ENCODE measurements at places on chromosomes 7 and 10.

DNA sequence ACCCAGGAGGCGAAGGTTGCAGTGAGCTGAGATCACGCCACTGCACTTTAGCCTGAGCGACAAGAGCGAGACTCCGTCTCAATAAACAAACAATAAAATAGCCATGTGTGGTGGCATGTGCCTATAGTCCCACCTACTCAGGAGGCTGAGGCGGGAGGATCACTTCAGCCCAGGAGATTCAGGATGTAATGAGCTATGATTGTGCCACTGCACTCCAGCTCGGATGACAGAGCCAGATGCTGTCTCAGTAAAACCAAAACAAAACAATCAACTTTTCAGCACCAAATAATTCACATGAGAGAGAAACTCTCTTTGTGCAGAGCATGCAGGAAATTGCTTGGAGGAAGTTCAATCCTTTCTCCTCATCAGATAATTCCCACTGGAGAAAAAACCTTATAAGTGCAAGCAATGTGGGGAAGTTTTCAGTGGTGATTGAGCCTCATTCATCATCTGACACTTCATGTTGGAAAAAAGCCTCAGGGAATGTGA, 13.4 kb upstream of the FIS1 start:
- no peak for DNase-seq

GRCh38 chr10:120578890-120579289, 121.9 kb downstream of the PLPP4 start:
- no peak for DNase-seq

GRCh38 chr7:80302078-80302477, 167.4 kb downstream of the GNAI1 start:
- no peak for DNase-seq

- DNase-seq, result peak; percentile 79
Observed at GRCh38 chr10:71337219-71337701, 18.2 kb downstream of the SLC29A3 start.

DNA sequence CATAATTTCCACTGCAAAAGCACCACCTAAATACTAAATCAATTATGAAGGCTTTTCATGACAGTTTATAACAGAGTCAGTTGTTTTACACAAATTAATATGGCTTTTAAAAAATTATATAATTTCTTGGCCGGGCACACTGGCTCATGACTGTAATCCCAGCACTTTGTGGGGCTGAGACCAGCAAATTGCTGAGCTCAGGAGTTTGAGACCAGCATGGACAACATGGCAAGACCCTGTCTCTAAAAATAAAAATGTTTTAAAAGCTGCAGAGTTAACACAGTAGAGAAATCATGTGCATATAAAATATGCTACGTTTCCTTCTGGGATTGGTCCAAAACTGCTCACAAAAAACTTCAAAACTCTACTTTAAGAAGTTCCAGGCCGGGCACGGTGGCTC, 43.6 kb upstream of the EIF4H start:
- no peak for DNase-seq

DNA sequence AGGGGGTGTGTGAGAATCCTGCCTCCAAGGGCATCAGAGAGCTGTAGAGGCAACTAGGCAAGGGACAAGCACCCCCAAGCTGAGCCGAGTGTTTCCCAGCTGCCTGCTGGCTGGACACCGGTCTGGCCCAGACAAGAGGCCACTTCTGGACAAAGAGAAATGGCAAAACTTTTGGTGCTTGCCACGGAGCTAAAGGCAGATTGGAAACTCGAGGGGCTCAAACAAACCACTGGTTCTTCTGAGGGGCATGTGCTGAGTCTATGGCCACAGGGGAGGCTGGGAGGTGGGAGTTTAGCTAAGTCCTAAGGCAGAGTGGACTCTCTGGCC, 66.5 kb upstream of the INPP5A start:
- no peak for DNase-seq

DNA sequence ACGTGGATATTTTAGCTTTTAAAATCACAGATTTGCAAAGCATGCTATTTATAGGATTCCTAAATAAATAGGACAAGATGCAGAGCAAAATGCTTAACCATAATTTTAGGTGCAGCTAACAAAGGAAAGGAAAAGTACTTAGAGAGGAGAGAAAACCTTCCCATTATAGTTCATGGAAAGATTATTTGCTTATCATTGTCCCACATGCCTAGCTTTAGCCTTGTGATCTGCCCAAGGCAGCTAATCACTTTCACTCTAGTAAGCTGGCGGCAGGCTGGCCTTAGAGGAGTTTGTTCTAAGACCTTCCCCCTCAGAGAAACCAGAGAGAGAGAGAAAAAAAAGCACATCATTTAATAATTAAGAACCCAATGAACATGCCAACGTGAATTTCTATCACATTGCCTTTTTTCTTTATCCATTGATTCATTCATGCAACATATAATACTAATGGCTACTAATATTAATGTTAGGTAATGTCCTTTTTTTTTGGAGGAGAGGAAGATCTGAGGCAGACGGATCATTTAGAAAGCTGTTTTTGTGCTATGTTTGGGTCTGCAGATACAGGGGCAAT, 274.6 kb downstream of the ARL4A start:
- DNase-seq, result no peak

- DNase-seq, result peak; percentile 68
Observed at GRCh38 chr10:73886085-73886529, 11.8 kb upstream of the CAMK2G start.

- DNase-seq, result peak; percentile 21
Observed at GRCh38 chr10:6009150-6009549, 31.8 kb upstream of the IL15RA start.

DNA sequence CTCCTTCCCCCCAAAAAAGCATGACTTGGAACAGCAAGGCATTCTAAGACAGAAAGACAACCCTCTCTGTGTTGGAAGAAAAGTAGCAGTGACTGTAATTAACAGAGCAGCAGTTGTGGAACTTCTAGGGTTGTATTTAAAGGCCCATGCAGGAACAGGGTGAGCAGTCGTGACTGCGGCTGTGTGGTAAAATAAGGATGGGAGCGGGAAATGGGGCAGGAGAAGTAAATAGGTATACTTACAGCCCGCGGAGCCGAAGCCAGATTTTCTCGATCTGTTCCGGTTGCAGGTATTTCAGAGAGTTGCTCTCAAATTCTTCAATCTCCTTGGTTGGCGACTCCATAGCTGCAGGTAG, 179 bp downstream of the PDE1C start:
- no peak for DNase-seq

DNA sequence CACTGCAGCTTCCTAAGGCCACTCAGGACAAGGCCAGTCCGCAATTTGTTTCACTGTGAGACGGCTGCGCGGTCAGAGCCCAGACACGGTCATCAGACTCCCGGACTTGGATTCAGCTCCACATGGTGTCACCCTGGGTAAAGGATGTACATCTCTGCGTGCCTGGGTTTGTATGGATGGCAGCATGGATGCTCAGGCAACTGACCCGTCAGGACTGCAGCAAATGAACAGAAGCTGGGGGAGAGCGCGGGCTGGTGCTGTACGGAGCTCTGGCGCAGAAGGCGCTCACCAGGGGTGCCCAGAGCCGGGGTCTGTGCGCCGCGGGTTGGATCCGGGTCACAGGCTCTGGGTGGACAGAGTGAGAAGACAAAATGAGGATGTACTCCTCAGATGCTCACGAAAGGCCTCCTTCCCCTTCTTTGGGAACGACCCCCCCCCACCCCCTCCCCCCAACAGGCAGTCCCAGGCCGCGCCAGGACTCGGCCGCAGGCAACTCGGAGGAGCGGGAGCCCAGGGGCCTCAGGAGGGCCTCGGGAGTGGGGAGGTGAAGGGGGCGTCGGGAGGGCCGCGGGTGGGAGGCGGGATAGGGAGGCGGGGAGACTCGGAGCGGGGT, 92.4 kb downstream of the CXCL12 start:
- DNase-seq, result no peak

- DNase-seq, result no peak
Observed at GRCh38 chr10:17410907-17411306, 43.5 kb downstream of the ST8SIA6 start.

- no peak for DNase-seq
Observed at GRCh38 chr10:123141791-123142700, 5.9 kb upstream of the HMX2 start.

- DNase-seq, result no peak
Observed at GRCh38 chr7:90889644-90890043, 293.5 kb downstream of the CDK14 start.

- peak; percentile 25 for DNase-seq
Observed at GRCh38 chr7:139232377-139232717, 1.3 kb downstream of the UBN2 start.

DNA sequence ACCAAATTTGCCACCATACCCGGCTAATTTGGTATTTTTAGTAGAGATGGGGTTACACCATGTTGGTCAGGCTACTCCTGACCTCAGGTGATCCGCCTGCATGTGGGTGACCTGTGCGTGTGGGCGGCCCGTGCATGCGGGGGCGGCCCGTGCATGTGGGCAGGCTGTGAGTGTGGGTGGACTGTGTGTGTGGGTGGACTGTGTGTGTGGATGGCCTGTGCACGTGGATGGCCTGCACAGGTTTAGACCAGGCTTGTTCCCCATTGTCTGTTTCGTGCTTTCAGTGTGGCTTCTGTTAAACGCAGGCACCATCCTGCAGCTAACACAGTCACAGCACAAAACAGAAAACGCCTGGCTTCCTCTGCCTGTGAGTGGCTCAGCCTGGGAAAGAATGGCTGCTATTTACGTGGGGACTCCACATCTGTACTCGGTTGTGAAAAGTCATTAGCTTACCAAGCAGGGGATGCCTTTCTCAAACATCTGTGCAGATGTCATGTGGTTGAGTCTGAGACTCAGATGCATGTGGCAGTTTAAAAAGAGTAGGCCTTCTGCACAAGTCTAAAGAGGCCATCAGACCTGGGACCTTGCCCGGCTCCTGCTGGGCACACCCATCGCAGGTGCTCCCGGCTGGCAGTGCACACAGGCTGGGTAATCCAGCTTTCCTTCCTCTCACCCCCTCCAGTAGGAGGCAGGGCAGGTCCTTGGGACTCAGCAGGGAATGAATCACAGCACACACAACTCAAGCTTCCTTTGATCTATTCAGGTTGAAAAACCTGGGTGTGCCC, 91.6 kb downstream of the COBL start:
- peak; percentile 51 for DNase-seq

DNA sequence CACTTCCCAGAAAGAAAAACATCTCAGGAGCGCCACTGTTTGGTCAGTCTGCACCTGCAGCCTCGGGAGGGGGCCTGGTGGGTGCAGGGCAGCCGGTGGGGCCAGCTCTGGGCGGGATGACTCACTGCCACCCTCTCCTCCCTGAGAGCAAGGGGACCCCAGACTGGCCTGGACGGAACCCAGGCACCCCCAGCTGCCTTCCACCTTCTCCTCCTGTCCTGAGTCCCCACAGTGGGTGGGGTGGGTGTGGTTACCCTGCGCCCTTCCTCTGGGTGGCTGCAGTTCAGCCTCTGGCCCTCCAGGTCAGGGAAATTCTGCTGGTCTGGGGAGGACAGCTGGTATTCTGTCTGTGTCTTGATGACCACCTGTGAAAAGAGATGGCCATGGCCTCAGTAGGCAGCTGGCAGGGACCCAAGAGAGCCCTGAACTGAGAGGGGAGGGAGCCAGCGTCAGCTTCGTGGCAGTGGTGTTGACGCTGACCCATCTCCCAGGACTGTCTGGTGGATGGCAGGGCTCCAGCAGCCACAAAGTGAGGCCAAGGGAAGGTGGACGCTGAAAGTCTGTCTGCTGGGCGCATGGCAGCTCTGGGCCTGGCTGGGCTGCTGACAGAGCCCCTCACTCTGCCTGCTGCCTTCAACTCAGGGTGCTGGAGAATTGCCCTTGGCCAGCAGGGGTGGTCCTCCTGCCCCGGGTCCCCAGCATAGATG, 8.9 kb downstream of the CALY start:
- DNase-seq, result no peak

DNA sequence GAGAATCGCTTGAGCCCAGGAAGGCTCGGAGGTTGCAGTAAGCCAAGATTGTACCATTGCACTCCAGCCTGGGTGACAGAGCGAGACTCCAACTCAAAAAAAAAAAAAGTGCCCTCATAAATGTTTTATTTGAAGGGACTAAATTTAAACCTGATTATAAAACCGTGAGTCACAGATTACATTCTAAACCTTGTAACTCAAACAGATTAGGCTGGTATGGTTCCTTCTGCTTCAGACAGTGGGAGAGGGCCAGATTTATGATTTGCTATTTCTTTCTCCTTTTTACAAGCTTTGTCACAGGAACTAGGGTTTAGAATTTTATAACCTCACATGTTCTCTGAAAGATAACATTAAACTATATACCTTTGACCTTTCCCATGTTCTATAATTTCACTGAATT, 801.2 kb upstream of the ZWINT start:
- DNase-seq, result no peak

DNA sequence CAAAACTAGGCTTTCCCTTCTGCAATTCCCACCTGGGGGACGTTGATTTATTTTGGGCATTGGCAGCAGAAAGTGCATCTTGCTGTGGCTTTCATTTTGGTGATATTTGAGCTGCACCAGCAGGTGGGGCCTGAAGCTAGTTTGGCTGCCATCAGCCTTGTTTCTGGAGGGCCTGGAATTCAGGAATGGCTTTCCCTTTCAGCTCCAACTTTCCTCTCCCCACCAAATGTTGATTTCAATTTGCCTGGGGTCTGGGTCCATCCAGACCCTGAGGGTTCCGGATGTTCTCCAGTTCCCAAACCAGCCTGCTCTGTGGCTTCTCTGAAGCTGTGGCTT, 640.4 kb downstream of the TYW1 start:
- no peak for DNase-seq

DNA sequence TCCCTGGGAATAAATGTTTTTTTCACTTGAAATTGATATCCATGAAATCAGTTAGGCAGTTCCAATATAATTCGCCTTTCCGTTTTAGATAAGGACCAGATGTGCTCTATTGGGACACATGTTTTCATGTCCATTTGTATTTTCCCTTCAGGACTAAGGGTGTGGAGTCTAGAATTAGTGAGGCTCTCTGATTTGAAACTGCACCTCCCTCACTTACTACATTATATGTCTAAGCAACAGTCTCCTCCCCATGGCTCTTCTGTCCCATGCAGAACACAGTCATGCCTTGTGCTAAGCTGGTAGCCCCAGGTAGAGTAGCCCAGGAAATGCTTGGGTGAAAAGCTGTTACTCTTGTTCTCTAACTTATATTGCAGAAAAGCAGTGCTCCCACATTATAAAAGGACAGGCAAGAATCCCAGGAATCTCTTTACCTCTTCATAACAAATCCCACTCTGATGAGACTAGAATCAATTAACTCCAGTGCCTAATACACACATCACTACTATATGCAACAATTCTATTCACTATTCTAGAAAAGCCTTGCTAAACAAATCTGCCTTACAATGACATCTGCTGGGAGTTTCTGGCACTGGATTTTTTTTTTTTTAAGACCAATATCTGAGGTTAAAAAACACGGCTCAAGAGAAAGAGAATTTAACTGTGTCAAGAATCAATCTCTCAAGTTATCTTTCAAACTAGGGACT, 293.9 kb downstream of the SNX13 start:
- peak; percentile 70 for DNase-seq

- DNase-seq, result no peak
Observed at GRCh38 chr7:25583621-25584020, 355.3 kb upstream of the NPVF start.

GRCh38 chr7:111043561-111043960, 47.4 kb upstream of the LRRN3 start:
- DNase-seq, result peak; percentile 38

GRCh38 chr7:157830331-157830730, 493.5 kb downstream of the DNAJB6 start:
- DNase-seq, result no peak

GRCh38 chr10:2122431-2123124, 385.3 kb upstream of the ADARB2 start:
- peak; percentile 61 for DNase-seq

- no peak for DNase-seq
Observed at GRCh38 chr10:278707-279106, 143.5 kb downstream of the ZMYND11 start.

GRCh38 chr10:58590152-58590840, 77.6 kb downstream of the BICC1 start:
- DNase-seq, result peak; percentile 90

- DNase-seq, result no peak
Observed at GRCh38 chr7:143362131-143363015, at the start of gene FAM131B. Gene FAM131B (minus strand): TSS chr7:143362713. CDS start chr7:143362603, 110 bp downstream.
